Iris pigment epithelial cell (primary cell): ENCODE measurements at places on chromosomes 6 and 20.
A peak's percentile ranks its signal among the peaks of the same experiment; 100 is the strongest.

- DNase-seq, result no peak
Measured at GRCh38 chr6:166540631-166541331, 45.7 kb downstream of the RAMACL start.

DNA sequence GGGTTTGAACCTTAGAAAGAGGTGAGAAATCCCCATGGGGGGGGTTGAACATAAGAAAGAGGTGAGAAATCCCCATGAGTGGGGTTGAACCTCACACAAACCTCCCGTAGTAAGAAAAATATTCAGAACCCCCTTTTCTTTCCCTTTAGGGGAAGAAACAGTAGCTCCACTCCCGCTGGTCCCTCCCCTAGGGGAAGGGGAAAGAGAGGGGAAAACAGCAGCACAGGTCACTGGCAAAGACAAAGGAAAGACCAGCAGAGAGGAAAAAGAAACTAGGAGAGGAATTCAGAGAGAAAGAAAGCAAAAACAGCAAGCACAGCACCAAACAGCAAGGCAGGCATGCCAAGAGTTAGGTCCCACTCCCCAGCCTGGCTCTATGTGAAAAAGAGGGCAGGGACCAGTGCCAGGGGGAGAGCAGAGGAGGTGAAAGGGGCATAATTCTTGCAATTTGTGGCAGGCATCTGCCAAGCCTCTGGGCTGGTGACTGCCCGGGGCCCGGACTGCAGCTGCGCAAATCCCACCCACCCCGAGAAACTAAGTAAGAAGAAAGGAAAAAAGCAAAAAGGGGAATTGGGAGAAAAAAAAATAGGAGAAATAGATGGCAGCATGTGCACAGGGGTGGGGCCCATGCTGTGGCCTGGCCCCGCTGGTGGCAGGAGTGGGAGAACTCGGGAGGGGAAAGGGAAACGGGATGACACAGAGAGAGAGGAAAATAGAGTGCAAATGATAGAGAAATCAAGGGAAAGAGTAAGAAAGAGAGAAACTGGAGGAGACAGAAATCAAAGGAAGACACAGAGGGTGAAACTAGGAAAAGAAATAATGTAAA lies 15.1 kb upstream of the GOPC start:
- no peak for DNase-seq

- DNase-seq, result peak; percentile 90
Measured at GRCh38 chr20:50987493-50988210, 29.0 kb downstream of the MOCS3 start.

DNA sequence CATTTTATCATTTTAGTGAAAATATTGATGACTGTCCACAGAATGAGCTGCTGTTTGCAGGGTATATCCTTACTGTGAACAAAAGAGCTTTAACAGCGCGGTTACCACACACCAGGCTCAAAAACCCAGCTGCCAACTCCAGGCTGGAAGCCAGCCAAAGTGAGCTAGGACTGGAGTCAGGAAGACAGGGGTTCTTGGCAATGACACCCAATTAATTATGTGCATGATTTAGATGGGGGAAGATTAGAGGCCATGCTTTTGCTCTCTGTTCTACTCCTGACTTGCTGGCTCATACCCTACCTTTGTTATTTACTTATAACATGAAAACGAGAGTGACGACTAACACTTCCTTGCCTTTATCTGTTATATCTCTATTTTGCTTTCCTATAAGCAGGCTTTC lies 128.9 kb upstream of the SHLD1 start:
- peak; percentile 18 for DNase-seq

DNA sequence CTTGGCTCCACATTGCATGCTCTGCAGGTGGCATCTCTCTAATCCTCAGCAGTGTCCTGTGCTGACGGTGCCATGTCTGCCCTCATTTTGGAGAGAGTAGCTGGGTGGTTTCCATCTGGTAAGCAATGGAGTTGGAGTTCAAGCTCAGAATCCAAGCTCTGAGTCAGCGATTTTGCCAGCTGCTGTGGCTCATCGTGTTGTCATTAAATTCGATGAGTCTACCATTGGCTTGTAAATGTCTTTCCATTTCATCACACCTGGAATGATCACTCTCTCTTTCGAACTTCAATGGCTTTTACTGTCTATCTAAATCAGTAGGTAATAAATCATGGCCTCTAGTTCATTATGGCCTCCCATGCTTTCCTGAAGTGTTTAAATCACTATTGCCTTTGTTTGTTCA lies 378.5 kb upstream of the TSHZ2 start:
- DNase-seq, result no peak
